T-helper 17 cell (primary cell): ENCODE measurements at places on chromosomes 11 and 22. TPM values are rescaled to one million over a fixed set of nuclear protein-coding genes. Genes with fewer than 3 reads are reported as not detected.

DNA sequence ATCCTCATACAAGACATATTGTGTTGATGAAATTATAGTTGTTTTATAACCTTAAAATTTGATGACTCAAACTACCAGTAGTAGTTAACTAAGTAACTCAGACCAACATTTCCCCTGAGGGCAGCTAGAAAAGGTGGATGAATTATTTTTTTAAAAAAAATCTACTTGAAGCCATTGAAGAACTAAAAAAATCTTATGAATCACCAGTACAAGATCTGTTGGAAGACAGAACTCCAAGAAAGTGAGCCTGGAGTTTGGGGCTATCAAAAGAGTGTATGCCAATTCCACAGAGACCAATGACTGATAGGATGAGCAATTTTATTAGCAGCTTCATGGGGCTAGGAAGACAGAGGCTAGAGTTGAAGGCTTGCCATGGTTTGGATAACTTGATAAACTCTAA lies 72.4 kb downstream of the CYP2R1 start:
- no peak overlapping the region for H3K4me3 ChIP-seq
- DNase-seq = no peak
- no peak overlapping the region for H3K27ac ChIP-seq
- H3K4me1 ChIP-seq = no peaks in the 10 kb centered on the region
- peaks cover 6% of the 10 kb centered on the region for H3K36me3 ChIP-seq
- no peaks in the 10 kb centered on the region for H3K27me3 ChIP-seq

GRCh38 chr11:120978701-120979100 lies 45.2 kb upstream of the TBCEL start:
- H3K4me3 ChIP-seq = no peak overlapping the region
- H3K4me1 ChIP-seq = no peaks in the 10 kb centered on the region
- no peak overlapping the region for H3K27ac ChIP-seq
- DNase-seq = no peak
- H3K27me3 ChIP-seq = peaks cover 85% of the 10 kb centered on the region

DNA sequence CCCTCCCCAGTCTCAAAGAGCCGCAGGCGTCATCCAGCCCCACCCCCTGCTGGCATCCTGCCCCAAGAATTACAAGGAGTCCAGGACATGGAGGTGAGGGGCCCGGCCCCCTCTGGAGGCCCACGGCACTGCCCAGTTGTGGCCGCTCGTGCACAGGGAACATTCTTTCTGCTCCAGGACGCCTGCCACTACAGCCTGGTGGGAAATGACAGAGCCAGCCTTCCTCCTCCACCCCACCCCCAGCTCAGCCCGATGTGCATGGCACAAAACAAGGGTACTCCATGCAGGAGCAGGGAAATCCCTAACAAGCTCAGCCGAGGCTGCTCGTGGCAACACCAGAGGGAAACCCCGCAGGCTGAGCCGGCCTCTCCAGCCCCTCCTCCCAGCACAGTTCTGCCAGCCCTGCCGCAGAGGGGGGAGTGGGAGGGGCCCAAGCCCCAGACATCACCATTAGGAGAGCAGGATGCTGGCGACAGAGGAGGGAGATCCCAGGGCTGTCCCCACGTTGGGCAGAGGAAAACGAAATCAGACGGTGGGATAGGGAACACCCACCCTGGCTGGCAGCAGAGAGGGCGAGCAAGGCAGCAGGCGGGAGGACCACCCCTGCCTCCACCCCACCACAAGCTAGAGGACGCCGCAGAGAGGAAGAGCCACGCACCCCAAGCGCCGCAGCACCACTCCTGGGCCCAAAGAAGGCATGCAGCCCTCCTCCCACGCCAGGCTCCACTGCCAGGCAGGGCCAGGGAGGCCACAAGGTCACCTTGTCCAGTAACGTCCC lies 10.0 kb downstream of the IGSF9B start:
- H3K36me3 ChIP-seq = peaks cover 2% of the 10 kb centered on the region
- H3K27ac ChIP-seq = peak overlapping the region; percentile 96
- H3K27me3 ChIP-seq = no peaks in the 10 kb centered on the region
- no peak for DNase-seq
- peaks cover 63% of the 10 kb centered on the region for H3K4me1 ChIP-seq

DNA sequence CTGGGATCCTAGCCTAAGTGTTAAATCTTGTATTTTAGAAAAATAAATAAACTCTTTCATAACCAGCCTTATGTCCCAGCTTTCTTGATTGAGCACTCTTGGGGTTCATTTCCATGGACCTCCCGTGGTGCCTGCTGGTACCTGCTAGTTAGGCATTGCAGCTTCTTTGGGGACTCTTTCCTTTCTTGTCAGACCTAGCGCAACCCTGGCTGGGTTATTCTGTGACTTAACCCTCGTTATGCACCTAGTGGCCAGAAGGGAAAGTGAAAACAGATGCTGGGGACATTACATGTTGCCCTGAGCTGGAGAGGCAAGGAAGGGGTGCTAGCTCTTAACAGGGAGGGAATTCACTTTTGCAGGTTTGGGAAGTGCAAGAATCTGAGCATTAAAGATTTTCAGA lies 46.8 kb downstream of the APIP start:
- no peaks in the 10 kb centered on the region for H3K4me1 ChIP-seq
- no peak for DNase-seq
- H3K36me3 ChIP-seq = peaks cover 4% of the 10 kb centered on the region
- no peaks in the 10 kb centered on the region for H3K27me3 ChIP-seq
- no peak overlapping the region for H3K4me3 ChIP-seq

- peak overlapping the region; percentile 34 for H3K27ac ChIP-seq
- peaks cover 9% of the 10 kb centered on the region for H3K36me3 ChIP-seq
- no peak overlapping the region for H3K4me3 ChIP-seq
- peaks cover 17% of the 10 kb centered on the region for H3K4me1 ChIP-seq
- no peaks in the 10 kb centered on the region for H3K27me3 ChIP-seq
Measured at GRCh38 chr11:14698771-14699170, 55.2 kb downstream of the PDE3B start.

DNA sequence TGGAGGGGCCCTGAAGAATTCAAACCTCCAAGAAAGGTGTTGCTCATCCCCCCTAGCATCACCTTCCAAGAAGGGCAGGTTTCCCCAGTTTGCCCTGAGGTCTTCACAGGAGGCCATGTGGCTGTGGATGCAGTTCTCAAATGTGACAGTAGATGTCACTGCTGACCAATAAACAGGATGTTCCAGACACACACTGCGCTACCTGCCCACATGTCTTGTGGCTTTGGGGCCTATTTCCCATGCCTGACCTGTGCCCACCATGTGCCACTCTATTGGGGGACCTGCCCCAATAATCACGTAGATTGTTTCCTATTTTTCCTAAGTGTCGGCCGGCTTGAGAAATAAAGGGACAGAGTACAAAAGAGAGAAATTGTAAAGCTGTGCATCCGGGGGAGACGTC lies 4.5 kb downstream of the GSTT2 start:
- no peak for DNase-seq
- H3K4me3 ChIP-seq = no peak overlapping the region
- H3K36me3 ChIP-seq = peaks cover 5% of the 10 kb centered on the region
- H3K4me1 ChIP-seq = peaks cover 10% of the 10 kb centered on the region
- H3K27me3 ChIP-seq = peaks cover 17% of the 10 kb centered on the region
- peak overlapping the region; percentile 27 for H3K27ac ChIP-seq

- H3K4me3 ChIP-seq = no peak overlapping the region
- H3K4me1 ChIP-seq = peaks cover 13% of the 10 kb centered on the region
- H3K27ac ChIP-seq = no peak overlapping the region
Measured at GRCh38 chr11:612961-613300, 2.8 kb downstream of the IRF7 start.

DNA sequence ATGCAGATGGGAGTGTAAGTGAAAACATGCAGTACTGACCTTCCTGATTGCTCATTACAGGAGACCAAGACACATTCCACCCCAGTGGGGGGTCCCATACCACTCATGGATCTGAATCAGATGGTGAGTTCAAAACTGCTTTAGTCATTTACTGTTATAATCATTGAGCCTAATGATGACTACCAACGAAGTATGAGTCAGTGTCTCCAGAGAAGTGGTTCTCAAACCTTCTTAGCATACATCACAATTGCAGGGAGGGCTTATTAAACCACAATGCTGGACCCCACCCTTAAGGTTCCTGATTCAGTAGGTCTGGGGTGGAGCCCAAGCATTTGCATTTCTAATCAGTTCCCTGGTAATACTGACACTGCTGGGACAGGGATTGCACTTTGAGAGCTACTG lies 75.8 kb downstream of the CD44 start:
- H3K4me3 ChIP-seq = peak overlapping the region; percentile 53
- no peaks in the 10 kb centered on the region for H3K27me3 ChIP-seq
- DNase-seq = no peak
- H3K4me1 ChIP-seq = peaks cover 50% of the 10 kb centered on the region
- peak overlapping the region; percentile 98 for H3K27ac ChIP-seq

GRCh38 chr11:125136001-125136400 lies 24.6 kb upstream of the TMEM218 start:
- no peak for DNase-seq
- peaks cover 2% of the 10 kb centered on the region for H3K36me3 ChIP-seq
- no peak overlapping the region for H3K4me3 ChIP-seq
- H3K4me1 ChIP-seq = no peaks in the 10 kb centered on the region

DNA sequence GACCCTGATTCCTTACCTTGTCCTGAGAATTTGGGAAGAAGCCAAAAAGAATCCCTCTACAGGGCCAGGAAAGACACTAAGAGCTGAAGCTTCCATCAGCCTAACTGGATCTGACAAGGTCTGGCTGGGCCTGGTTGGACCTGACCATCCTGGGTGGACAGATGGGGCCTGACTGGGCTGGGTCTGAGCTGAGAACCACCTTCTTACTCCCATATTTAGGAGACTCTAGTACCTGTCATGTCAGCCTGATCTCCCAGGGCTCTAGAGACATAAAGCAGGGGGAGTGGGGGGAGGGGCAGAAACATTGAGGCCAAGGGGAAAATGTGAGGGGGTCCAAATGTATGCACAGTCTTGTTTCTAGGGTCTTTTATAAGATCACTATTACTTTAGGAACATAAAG lies 129.9 kb downstream of the BUD13 start:
- no peaks in the 10 kb centered on the region for H3K4me1 ChIP-seq
- peaks cover 20% of the 10 kb centered on the region for H3K27me3 ChIP-seq
- no peaks in the 10 kb centered on the region for H3K36me3 ChIP-seq
- H3K4me3 ChIP-seq = no peak overlapping the region
- no peak overlapping the region for H3K27ac ChIP-seq

NCF4 gene
- 31.7 TPM for total RNA-seq

CRYBA4 gene
- total RNA-seq = not detected

CRYAB gene
- total RNA-seq = not detected
